ENCODE measurements at places on chromosomes 5 and 9. TPM values are rescaled to one million over a fixed set of nuclear protein-coding genes. Genes with fewer than 3 reads are reported as not detected.
A peak's percentile ranks its signal among the peaks of the same experiment; 100 is the strongest.

NIM1K gene
- 0.07 TPM for total RNA-seq

ORM2 gene
- not detected for total RNA-seq

FRRS1L gene
- 0.05 TPM for total RNA-seq

LCN6 gene
- total RNA-seq, result not detected

PHPT1 gene
- total RNA-seq, result 81.2 TPM

RALGPS1 gene
- total RNA-seq, result 3.6 TPM

AK8 gene
- total RNA-seq, result not detected

SLC6A18 gene
- total RNA-seq, result not detected

FSTL4 gene
- total RNA-seq, result not detected

MSX2 gene
- not detected for total RNA-seq

- peak; percentile 25 for DNase-seq
Observed at GRCh38 chr5:141560151-141560550, 58.6 kb downstream of the DIAPH1 start.

- DNase-seq, result peak; percentile 14
Observed at GRCh38 chr9:78439866-78440830, 143.2 kb downstream of the PSAT1 start.

- DNase-seq, result peak; percentile 64
Observed at GRCh38 chr9:5388026-5388819, 48.5 kb upstream of the RLN1 start.

DNA sequence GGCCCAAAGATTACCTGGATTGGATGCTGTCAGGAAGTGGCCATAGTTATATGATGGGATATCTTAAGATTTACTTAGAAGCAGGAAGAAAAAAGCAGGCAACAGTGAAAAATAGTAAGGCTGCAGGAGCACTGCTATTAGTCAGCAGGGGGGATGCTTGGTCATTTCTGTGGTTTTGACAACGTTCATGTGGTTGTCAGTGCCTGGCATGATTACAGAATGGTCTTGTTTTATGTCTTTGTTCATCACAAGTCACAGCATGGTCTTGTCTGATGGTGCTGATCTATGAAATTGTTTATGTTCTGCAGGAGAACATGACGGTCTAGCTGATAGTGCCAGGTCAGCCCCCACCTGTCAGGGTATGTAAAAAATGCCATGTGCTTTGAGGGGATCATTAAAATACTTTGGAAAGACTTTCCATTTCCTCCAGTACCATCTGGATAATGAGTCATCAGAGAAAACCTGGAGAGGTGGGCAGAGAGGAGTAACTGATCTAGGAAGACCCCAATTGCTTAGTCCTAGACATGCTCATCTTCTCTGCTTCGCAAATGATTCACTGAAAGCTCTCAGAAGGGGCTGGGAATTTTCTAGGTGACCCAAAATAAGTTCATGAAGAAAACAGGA, 48.5 kb downstream of the PLGRKT start:
- DNase-seq, result peak; percentile 95

GRCh38 chr5:161645264-161645663, 40.3 kb upstream of the GABRA6 start:
- no peak for DNase-seq

GRCh38 chr5:74015716-74016115, 389.7 kb downstream of the ARHGEF28 start:
- DNase-seq, result no peak

- DNase-seq, result no peak
Observed at GRCh38 chr5:10627160-10627701, 63.4 kb downstream of the ANKRD33B start.

DNA sequence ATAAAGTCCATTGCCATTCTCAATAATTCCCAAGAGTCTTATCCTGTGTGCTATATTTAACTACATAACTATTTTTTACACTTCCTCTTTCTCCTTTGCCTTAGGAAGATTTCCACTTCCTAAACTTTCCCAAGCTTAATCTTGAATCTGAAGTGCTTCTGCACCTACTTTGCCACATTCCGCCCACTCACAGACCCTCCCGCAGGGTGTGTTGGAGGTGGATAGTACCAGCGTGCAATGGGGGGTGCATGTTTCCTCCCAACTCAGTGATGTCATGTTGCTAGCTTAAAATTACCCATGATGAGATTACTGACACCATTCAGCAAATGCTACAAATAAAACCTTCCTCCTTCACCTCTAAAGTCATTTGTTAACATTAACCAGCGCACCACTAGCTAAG, 460.2 kb downstream of the NR2F1-AS1 start:
- no peak for DNase-seq

DNA sequence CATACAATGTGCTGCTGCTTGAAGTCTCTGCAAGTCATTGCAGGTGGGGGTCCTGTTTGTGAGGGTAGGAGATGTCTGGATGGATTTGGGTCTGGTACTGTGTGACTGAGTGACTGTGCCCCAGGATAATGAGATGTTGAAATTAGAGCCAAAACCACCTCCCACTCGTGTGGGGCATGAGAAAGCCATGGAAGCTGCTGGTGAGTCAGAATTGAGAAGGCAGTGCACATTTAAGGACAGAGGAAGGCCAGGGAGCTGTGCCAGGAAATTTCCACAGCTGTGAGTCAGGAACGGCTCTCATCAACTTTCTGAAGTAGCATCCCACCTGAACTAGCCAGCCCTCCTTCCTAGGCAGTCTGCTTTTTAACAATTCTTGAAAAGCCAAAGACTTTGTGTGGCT, 229.8 kb downstream of the DRD1 start:
- peak; percentile 98 for DNase-seq

DNA sequence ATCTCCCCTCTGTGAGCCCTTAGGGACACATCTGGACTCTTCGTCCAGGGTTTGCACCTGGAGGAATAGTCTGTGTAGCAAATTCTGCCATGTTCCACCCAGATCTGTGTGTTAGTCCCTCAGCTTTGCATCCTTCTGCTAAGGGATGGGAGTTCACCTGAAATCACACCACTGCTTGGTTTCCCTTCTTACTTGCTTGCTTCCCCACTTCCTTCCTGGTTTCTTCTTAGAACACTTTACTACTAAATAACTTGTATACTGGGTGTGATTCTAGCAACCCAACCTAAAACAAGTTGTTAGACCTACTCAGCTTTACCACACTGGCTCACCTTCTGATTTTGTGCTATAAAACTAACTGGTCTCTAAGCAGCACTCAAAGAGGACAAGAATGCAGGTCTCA, 202.6 kb upstream of the MAP3K1 start:
- DNase-seq, result no peak

DNA sequence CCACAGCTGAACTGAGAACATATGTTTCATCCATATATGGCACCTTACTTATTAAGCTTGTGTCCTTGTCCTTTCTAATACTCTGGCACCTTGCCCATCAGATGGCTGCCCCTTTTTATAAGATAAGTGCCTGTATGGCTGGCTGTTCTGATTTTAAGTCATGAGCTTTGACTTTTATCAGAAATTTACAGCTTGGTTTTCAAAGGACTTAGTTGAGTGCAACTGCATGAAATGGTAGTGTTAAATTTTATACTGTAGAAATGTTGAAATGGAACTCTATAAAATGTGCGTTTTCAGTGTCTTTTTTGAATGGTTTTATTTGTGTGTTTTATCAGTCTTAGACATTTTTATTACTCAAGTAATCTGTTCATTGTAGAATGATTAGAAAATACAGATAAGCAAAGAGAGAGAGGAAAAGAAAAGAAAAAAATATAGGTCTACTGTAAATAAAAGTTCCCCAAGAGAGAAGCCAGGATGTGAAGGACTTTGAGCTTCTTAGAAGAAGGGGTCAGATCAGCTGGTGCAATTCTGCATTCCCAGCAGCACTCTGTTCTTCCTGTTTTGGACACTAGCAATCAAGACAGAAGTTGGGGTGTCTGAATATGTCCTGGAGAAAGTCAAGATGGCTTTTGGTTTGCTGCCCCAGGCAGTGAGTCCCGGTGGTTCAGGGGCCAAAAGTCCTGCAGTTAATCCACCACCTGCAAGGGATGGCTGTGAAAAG, 38.9 kb downstream of the ARHGAP26 start:
- no peak for DNase-seq

GRCh38 chr5:173714551-173715428, 98.3 kb upstream of the BOD1 start:
- DNase-seq, result peak; percentile 93

DNA sequence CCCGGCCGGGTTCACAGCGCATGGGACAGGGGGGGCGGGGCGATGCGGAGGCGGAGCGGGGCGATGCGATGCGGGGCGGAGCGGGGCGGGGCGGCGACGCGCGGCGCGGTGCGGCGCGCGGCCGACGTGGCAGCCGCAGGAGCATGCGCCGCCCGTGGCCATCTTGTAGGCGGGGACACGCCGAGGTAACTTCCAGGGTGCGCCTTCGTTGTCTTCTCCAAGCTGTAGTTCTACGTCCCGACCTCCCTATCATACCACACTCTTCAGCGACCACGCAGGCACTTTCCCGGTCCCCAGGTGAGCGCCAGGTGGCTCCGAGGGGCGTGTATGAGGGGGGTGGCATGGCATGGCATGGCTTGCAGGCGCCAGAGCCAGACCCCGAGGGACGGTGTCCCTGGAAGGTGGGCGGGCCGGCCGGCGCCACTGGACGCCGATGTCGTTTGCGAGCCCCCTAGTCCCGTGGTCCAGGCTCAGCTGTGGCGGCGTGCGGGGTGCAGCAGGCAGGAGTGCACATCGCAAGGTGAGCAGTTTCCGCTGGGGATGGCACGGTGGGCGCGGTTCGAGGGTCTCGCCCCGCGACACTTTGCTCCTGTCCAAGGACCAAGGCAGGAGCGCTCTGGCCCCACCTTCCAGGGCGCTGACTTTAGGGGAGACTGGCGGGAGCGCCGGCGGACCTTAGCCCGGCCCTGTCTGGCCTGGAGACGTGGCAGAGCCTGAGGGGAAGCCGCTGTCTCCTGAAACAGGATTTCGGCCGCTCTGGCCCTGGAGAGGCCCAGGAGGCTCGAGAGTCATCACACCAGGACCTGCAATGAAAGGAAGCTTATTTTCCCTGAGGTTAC, at the start of gene PRRC1:
Gene PRRC1 (plus strand): TSS at position 161 of the 839 bp plus-strand sequence. CDS start 5,840 bp downstream, outside the sequence.
- peak; percentile 77 for DNase-seq

- no peak for DNase-seq
Observed at GRCh38 chr5:10969684-10970180, 208.7 kb upstream of the DAP start.

DNA sequence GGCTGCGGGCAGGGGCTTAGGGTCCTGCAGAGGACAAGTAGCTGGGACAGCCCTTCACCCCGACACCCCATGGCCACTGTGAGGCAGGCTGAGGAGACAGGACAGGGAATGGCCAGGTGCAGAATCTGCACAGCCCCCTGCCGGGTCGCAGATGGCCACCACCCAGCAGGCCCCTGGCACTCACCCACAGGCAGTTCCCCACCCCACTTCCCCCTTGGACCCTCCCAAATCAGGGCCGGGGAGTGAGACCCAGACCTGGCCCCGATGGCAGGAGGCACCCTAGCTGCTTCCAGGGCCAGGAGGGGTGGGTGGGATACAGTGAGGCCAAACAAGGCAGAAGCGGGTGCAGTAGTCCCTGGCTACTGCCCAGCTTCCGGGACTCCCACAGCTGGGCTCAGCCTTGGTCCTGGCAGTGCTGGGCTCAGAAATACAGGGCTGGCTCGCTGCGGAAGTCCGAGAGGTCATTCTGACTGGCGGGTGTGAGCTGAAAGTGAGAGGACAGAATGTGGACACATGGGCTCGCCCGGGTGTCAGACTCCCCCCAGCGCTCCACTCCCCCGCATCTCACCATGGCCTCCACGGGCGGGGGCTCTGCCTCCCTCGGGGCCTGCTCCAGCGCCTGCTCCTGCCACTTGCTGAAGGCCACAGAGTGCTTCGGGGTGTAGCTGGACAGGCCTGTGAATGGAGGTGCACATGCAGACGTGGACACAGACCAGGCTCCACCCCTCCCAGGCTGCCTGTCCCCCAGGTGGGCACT, 3.4 kb downstream of the SSNA1 start:
- no peak for DNase-seq

DNA sequence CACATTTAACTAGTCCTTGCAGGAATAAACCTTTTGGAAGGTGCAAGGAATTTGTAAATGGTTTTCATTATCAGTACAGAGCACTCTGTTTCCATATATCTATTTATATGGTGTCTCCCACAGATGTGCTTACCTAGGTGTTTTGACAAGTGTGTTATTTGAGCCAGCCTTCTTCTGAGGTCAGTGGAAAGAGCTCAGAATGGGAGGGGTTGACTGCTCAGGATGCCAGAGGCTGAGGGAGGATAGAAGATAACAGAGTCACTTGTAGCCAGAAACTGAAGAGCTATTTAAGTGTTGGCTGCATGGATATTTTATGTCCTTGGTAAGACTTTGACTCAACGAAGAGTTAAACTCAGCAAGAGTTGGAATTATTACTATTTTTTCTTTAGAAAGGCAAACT, 5.0 kb downstream of the CMYA5 start:
- DNase-seq, result no peak

GRCh38 chr5:90142541-90142940, 267.0 kb downstream of the CETN3 start:
- DNase-seq, result no peak

GRCh38 chr9:132154863-132155567, 6.8 kb upstream of the NTNG2 start:
- DNase-seq, result no peak

DNA sequence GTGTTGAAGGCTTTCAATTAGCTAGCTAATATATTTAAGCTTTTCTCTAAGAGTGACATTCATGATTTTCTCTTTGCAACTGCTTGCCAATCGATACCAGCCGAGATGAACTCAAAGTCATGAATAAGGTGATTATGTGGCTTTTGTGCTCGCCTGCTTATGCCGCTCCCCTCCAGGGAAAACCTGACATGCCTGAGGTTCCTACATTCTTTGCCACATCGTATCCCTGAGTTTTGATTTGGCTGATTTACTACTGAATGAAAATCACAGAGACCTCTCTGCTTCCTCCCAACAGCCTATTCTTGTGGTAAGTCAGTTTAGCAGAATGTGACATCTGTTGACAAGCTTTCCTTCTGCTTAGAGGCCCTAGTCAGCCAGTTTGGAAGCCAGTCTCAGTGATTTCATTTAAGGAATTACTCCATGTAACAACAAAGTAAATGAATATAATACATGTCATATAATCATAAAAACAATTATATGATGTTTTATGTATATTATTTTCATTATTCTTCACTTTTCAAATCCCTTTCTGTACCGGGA, 513.4 kb downstream of the CSNK1G3 start:
- DNase-seq, result peak; percentile 22

DNA sequence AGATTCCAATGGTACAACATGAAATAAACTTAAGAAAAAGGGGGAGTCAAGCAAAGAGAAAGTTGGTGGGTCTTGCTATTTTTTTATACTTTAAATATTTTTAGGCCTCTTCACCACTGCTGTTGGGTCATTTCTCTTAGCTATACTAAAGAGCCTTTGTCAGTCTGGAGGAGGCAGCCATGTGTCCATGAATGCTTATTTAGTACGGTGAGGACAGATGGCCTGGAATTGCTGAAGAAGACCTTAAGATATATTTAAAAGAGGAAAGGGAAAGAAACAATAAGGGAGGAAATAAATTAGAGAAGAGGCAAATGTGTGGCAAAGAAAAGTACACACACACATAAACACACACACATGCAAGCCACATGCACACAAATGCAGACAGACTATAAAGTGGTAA, 560.5 kb upstream of the MEF2C start:
- no peak for DNase-seq

DNA sequence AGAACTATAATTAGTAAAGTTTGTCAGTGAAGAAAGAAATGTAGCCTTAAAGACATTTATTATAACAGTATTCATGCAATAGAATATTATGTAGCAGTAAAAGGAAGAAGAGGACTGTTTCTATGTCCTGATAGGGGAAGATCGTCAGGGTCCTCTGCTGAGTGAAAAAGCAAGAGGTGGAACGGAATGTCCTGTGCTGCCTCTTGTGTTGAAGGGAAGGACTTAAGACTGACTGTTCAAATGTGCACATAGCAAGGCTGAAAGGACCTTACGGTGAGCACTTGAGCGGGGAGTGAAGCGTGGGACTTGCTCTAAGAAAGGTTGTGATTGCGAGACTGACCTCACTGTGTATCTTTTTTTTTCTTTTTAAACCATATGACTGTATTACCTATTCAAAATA, 63.2 kb downstream of the SNX24 start:
- no peak for DNase-seq

All from M059J (cell line).